ENCODE measurements at places on chromosomes 2 and 18. TPM values are rescaled to one million over a fixed set of nuclear protein-coding genes. Genes with fewer than 3 reads are reported as not detected.

GRCh38 chr18:21525916-21526315, 74.6 kb downstream of the ESCO1 start:
- no peak for DNase-seq

- no peak for DNase-seq
Measured at GRCh38 chr2:145829931-145830330, 1310.0 kb upstream of the ZEB2 start.

Gene DES
- 21.9 TPM for total RNA-seq

DNA sequence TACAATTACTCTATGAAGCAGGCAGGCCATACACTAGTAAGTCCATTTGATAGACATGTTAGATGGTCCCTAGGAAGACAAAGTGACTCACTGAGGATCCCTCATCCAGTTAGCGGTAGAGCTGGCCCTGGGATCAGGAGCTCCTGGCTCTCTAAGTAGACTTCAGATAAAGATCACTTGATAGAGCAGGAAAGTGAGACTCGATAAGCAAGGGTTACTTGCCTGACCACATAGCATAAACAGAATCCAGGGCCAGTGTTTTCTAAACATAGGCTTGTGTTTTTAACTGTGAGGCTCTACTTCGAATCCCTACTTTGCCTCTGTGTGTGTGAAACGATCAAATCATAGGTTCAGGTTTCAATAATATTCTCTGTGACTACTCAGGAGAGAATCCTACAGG, 355.2 kb upstream of the TRIB2 start:
- DNase-seq: peak; percentile 11

- DNase-seq: peak; percentile 87
Measured at GRCh38 chr2:96157649-96158553, 12.7 kb upstream of the DUSP2 start.

DNA sequence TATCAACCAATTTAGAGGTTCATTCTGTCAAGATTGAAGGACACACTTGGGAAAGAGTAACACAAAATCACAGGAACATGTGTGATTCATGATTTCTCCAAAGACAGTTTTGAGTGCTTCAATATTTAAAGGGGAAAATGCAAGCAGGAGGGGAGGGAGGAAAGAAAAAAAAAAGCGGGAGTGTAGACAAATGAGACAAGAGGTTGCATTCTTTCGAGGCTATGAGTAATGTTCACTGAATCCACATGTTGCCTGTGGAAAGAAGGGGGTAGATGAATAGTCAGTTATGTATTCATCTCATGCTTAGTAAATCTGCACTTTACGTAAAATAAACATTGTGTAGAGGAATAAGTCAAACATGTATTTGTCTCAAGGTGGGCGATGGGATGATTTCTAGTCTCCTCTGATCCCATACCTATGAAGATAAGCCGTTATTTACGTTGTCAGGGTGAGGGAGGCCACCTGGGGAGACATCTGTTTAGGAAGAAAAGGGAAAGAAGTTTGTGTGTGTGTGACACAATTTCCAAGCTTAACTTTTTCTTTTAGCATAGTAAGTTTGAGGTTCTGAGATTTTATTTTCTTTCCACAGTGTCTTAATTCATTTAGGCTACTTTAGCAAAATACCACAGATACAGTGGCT, 211.0 kb upstream of the ZC3H15 start:
- no peak for DNase-seq

DNA sequence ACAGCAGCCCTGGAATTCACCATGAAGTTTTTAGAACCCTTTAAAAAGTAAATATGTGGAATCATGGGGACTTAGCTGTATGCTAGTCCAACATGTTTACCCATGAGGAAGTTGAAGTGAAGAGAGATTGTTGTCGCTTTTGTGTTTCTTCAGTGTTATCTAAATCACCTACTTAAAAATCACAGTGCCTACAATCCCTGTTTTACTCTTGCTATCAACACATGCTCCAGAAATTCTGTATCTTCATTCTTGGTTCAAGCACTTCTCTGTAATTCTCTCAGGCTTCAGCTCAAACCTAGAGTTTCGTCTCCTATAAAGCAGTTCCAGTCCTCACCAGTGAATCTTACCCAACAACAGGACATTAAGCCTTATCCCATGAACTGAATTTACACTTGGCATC, 30.5 kb upstream of the CHMP1B start:
- DNase-seq: no peak

Gene UGT1A8
- not detected for total RNA-seq

- DNase-seq: no peak
Measured at GRCh38 chr2:240644171-240644651, 18.9 kb downstream of the GPR35 start.

GRCh38 chr2:83282043-83282795, 1176.9 kb downstream of the SUCLG1 start:
- DNase-seq: no peak

DNA sequence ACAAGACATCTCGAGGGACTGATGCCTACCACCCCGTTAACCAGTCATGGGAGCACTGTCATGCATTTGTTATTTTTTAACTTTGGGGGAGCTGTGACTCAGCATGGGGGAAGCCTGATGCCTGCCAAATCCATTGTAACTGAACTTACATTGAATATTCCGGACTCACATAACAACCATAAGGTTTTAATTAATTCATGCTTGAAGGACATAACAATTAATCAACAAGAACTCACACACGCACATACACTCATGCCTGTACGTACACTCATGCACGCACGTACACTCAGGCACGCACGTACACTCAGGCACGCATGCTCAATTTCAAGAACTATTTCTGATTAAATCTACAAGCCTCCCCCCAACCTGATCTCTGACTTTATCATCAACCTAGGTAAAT, 1639.1 kb downstream of the SUCLG1 start:
- no peak for DNase-seq

Gene EVA1A
- not detected for total RNA-seq

DNA sequence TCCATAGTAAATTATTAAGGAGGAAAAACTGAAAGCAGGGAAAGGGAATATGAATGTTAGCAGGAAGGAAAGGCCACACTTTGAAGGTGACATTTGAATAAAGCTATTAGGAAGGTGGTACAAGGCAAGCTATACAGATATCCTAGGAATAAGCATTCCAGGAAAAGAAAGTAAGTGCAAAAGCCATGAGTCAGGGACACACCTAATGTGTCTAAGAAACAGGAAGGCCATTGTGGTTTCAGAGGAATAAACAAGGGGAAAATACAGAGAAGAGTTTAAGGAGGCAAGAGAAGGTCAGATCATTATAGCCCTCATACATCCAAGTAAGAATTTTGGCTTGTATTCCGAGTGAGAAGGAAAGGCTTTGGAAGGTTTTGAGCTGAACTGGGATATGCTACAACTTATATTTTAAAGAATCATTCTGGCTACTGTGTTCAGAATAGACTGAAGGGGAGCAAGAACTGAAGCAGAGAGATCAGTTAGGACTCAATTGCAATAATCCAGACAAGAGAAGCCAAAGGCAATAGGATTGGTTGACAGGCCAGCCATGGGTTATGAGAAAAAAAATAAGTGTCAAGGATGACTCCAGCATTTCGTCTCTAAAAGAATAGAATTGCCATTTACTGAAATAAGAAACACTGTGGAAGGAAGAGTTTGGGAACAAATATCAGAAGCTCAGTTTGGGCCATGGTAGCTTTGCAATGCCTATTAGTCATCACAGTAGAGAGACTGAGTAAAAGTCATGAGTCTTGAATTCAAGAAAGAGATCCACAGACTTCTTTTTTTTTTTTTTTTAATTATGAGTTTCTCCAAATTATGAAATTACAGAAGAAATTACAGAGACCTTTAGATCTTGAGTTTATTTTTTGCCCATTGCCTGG, 11.3 kb downstream of the RAD51AP2 start:
- no peak for DNase-seq

DNA sequence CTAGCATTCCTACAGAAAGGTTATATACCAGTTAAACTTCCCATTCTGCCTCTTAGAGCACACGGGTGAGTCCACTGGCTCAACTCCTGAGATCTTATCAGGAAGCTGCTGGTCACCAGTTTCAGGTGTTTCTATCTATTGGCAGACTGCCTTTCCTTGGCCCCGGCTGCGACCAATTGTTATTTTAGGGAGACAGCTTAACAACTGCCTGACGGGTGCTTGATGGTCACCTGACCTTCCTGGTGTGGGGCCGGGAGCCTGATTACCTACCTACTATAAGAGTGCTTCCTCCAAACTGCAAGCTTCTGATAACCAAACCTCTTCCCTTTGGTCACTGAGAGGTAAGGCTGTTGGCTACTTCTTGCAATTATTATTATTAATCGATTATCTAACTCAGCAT, 122.1 kb upstream of the XIRP2 start:
- DNase-seq: no peak

GRCh38 chr2:156837635-156838370, 401.6 kb downstream of the GPD2 start:
- DNase-seq: no peak

Gene NETO1
- not detected for total RNA-seq

DNA sequence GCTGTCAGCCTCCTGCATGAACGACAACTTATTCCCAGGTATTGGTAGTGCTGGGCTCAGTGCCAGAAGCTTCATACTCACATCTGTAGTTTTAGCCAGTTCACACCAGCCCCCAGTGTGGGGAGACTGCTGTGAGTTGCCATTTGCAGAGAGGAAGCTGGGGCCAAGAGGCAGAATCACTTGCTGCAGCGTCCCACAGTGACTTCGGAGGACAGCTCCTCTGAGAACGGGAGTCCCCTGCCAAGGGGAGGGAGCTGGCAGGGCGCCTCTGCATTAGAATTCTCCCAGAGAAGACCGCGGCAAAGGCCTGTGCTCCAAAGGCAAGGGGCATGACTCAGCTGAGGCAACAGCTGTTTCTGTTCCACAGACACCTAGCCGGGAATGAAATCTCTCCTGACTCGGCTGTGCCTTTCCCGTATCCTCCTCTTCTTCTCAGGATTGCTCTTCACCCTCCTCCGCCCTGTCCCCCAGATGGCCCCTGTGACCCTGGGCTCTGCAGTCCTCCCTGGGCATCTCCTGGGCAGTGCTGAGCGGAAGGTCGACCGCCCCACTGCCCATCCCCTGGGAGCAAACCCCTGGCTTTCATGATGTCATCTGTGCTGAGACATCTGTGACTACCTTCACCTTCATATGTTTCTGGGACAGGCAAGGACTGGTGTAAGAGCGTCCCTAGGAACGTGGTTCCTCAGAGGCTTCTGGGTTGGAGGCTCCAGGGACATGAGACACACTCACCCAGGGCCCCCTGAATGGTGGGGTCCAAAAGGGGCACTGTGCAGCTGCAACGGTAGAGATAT, 18.0 kb downstream of the MAL start:
- no peak for DNase-seq

DNA sequence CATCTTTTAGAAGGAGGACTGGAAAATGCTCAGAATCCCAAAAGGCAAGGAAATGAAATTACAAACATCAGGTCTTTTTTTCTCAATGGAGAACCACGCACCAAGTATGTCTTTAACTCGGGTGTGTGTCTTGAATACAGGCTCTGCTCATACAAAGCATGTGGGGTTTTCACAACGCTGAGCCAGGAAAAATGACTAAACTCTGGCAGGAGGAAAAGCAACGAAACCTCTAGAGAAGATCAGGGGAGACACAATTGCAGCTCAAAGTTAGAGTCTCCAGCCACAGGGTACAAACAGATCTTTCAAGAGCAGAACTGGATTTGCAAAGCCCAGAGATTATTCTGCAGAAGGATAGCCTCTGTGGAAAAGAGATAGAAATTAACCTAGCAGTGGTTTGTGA, 42.8 kb upstream of the TPO start:
- no peak for DNase-seq

DNA sequence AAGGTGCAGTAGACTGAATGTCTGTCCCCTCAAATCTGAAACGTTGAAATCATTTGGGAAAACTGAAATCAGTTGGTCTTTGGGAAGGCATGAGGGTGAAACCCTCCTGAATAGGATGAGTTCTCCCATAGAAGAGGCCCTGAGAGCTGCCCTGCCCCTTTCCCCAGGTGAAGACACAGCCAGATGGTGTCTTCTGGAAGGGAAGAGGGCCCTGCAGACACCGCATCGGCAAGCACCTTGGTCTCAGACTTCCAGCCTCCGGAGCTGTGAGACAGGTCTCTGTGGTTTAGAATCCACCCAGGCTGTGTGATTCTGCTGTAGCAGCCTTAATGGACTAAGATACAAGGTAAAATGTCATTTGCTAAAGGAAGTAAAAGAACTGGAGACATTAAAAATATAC, 42.1 kb upstream of the SNTG2 start:
- DNase-seq: no peak

- DNase-seq: no peak
Measured at GRCh38 chr18:22349317-22349898, 68.3 kb downstream of the CTAGE1 start.

Gene GPR45
- total RNA-seq: not detected

- DNase-seq: no peak
Measured at GRCh38 chr2:160974803-160975202, 185.4 kb upstream of the TANK start.

- peak; percentile 13 for DNase-seq
Measured at GRCh38 chr2:50746526-50746925, 285.4 kb downstream of the NRXN1 start.

Gene SOX11
- not detected for total RNA-seq

DNA sequence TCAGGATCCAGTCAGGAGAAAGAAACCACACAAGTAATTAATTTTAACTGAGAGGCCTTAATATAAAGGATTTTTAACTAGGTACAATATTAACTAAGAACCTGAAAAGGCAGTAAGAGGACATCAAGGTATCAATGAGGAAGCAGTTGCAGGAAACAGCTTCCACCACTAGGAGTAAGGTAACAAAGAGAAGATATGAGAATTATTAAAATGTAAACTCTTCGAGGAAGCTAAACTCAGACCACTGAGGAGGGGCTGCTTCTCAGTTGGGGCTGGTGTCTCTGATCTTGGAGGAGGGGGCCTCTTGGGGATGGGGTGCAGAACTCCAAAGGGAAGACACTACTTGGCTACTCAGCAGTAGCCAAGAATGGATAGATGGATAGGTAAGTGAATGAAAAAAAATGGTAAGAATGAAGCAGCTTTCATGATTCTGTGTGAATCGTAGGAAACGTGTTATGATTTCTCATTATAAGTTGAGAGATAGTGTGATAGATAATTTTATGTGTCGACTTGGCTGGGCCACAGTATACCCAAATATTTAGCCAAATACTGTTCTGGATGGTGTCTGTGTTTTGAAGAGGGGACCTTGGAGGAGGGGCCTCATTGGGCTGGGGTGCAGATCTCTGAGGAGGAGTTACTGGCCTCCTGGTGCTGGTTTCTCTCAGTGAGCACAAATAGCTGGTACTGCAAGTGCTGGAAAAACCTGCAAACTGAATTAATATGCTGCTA, 547.7 kb upstream of the LRRTM1 start:
- DNase-seq: no peak

DNA sequence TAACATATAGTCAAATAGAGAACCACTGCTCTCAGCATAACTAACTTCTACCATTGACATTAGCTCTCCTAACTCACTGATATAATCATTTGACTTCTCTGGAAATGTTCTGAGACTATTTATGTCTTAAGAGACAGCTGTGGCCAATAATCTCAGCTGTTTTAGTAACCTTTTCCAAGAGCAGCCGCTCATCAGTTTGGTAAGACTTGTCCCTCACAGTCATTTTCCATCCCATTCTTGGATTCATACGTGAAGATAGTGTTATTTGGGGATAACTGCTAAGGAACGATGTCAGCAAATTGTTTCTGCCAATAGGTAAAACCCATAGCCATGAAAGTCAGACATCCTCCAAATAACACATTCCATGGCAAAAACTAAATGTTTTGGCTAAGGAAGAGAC, 127.8 kb downstream of the LNPK start:
- DNase-seq: no peak

All from K562 (cell line).